ENCODE measurements at places on chromosomes 3 and 15.

DNA sequence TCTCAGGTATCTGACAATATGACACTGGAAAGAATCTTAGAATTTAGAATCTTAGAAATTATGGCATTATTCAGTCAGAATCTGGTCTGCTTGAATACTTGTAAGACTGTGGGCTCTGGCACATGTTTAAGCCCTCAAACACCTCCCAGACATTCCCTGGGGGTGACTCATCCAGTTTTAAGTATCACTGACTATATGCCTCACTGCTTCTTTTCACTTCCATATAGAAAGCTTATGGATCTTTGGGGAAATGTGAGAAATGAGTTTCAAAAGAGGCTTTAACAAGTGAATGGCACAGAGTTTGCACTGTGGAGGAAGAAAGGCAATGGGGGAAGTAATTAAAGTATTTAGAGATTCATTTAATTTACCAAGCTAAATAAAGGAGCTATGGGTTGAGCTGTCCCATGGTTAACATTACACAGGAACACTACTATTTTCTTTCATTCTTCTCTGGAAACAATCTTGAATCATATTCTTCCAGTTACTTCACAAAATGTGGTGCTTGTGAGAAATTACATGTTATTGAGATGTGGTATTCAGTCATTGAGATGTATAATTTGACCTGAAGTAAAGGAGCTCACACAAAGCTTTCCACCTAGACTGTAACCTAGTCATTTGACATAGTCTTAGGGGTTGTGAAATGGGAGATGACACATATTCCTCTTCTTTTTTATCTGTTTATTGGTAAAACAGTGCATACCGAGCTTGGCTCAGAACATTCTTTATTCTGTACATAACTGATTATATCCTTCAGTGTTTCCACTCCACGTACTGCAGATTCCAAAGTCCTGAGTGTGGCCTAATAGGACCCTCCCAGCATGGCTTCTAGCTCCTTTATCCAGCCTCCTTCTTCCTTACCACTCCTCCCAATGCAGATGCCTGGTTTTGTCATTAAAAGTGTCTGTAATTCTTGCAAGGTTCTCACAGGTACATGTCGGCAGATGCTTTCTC is 544.6 kb upstream of the NECTIN3 start:
- H3K4me3 ChIP-seq, result no peak overlapping the region
- DNase-seq, result no peak
- H3K27ac ChIP-seq, result no peak overlapping the region

DNA sequence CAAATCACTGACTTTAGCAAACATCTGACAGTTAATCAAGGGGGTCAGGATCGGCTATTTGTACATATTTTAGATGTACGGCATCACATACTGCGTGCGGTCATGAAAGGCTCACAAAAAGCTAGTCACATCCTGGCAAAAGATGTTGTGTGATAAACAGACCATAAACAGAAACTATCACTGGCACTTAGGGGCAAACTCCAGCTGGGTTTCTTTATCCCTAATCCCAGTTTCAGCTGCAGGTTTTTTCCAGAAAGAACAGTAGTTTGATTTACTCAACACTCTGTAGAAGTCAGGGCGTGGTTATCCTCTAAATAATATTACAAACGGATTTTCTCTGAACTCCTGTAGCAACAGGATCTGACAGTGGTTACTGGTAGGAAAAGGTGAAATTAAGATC is 112.4 kb upstream of the BHLHE40 start:
- no peak for DNase-seq
- no peaks in the 10 kb centered on the region for H3K36me3 ChIP-seq
- H3K4me3 ChIP-seq, result no peak overlapping the region

GRCh38 chr3:146539315-146539714 is 5.1 kb downstream of the PLSCR1 start:
- H3K27me3 ChIP-seq, result no peaks in the 10 kb centered on the region
- DNase-seq, result no peak
- no peaks in the 10 kb centered on the region for H3K4me1 ChIP-seq
- H3K4me3 ChIP-seq, result no peak overlapping the region

- H3K4me3 ChIP-seq, result no peak overlapping the region
- no peak for DNase-seq
- no peaks in the 10 kb centered on the region for H3K4me1 ChIP-seq
- no peaks in the 10 kb centered on the region for H3K36me3 ChIP-seq
- no peaks in the 10 kb centered on the region for H3K27me3 ChIP-seq
Measured at GRCh38 chr3:14274612-14274936, 96.0 kb downstream of the LSM3 start.

GRCh38 chr3:134667406-134667805 is 16.6 kb upstream of the KY start:
- H3K27me3 ChIP-seq, result no peaks in the 10 kb centered on the region
- H3K4me1 ChIP-seq, result no peaks in the 10 kb centered on the region
- H3K4me3 ChIP-seq, result no peak overlapping the region

DNA sequence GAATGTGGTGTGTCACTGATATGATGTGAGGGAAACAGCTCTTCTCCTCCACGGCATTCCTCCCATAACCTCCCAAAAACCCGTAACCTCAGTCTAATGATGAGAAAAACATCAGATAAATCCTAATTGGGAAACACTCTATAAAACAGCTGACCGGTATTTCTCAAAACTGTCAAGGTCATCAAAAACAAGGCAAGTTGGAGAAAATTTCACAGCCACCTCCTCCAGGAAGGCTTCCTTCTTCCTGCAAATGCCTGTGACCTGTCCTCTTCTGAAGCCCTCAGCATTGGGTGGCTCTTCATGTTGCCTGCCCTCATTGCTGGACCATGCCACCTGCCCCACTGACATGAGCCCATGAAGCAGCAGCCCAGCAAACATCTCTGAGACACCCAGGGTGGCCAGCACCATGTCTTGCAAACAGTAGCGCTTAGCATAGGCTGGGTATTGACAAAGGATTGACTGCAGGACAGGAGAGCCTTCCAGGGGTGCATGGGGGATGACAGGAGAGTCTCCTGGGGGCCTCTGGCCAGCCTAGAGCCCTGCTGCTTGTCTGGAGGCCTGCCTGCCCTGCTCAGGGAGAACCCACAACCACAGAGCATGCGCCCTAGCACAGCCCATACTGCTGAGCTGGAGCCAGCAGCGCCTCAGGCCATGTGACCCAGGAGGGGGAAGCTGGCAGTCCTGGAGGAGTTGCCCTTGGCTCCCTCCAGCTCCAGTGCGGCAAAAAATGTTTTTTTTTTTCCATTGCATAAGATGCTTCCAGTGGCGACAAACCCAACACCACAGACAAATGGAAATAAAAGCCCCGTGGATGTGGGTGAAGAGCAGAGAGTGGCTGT is 49.7 kb downstream of the XXYLT1 start:
- peak; percentile 17 for DNase-seq
- H3K27me3 ChIP-seq, result no peaks in the 10 kb centered on the region
- H3K4me1 ChIP-seq, result no peaks in the 10 kb centered on the region
- H3K36me3 ChIP-seq, result no peaks in the 10 kb centered on the region
